ENCODE measurements at places on chromosomes 7 and 10.

- no peak for DNase-seq
Observed at GRCh38 chr7:107172276-107173032, 3.7 kb downstream of the HBP1 start.

GRCh38 chr10:21510241-21511094 lies 15.0 kb downstream of the SKIDA1 start:
- no peak for DNase-seq

DNA sequence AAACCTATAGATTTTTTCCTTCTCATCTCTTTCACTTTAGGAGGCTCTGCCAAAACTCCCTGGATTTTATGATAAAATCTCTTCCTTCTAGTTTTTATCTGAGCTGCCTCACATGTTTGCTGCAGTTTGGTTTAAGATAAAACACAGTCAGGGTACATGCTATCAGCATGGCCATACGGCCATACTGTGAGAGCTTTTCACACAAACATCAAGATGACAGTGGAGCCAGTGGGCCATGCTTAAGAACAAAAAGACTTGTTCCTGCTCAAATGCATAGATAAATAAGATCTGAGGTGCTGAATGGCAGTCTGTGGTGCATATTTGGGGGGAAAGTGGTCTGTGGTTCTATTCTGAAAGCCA lies 91.0 kb downstream of the ELMO1 start:
- DNase-seq = no peak

GRCh38 chr7:83306502-83306901 lies 143.8 kb upstream of the PCLO start:
- peak; percentile 31 for DNase-seq

DNA sequence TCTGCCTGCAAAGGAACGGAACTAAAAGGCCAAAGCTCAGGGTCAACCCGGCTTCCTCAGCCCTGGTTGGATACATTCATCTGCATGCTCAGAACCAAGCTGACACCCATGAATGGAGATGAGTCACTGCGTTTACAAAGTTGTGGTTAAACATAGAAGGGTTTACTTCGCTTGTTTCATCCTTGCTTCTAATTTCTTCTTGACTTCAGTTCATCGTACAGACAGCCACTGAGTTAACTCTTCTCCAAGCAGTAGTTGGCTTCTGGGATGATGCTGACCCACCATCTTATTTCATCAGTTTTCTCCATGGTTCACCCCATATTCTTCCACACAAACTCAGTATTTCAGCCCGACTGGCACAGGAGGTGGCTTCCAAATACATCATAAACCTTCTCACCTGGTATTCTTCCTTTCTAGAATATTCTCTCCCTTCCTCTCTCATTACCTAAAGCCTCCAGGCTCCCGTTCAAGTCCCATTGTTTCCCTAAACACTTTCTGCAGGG lies 166.3 kb upstream of the RNF32 start:
- DNase-seq = no peak

DNA sequence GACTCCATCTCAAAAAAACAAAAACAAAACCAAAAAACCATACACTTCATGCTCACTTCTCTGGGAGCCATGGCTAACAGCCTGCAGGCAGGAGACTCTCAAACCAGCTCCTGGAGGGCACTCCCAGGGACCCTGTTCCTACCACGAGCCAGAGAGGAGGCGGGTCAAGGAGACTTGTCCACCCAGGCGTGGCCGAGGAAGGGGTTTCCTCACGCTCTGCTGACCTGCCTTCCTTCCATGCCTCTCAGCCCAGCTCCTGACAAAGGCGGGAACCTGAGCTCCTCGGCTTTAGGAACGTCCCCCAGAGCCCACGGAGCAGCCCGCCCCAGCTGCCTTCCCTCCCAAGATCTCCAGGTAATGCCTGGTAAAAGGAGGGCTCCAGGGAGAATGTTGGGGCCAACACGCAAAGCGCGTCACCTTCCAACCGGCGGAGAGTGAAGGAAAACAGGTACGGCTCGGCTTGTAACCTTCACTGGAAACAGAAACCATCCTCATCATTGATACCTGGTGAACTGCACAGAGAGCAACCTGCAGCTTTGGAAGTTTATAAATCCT lies 9.5 kb downstream of the GPR146 start:
- DNase-seq = no peak

GRCh38 chr10:68092512-68092911 lies 16.8 kb upstream of the MYPN start:
- no peak for DNase-seq

GRCh38 chr7:135994466-135995205 lies 17.5 kb upstream of the MTPN start:
- DNase-seq = no peak

GRCh38 chr7:41567731-41568114 lies 135.2 kb downstream of the INHBA start:
- DNase-seq = no peak

GRCh38 chr10:63318491-63318890 lies 147.3 kb downstream of the JMJD1C start:
- DNase-seq = no peak

DNA sequence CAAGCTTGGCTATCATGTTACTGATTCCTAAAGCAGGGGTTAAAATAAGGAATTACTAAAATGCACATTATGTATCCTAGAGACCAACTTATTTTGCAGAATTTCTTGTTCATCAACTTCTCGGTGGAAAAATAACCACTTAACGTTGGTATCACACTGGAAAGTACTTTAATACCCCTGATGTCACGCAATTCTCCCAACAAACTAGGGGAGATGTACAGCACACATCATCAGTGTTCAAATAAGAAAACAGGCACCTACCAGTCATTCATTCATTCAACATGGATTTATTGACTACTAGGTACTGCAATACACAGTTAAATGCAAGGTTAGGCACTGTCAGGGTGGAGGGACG lies 648 bp downstream of the HUS1 start:
- no peak for DNase-seq

DNA sequence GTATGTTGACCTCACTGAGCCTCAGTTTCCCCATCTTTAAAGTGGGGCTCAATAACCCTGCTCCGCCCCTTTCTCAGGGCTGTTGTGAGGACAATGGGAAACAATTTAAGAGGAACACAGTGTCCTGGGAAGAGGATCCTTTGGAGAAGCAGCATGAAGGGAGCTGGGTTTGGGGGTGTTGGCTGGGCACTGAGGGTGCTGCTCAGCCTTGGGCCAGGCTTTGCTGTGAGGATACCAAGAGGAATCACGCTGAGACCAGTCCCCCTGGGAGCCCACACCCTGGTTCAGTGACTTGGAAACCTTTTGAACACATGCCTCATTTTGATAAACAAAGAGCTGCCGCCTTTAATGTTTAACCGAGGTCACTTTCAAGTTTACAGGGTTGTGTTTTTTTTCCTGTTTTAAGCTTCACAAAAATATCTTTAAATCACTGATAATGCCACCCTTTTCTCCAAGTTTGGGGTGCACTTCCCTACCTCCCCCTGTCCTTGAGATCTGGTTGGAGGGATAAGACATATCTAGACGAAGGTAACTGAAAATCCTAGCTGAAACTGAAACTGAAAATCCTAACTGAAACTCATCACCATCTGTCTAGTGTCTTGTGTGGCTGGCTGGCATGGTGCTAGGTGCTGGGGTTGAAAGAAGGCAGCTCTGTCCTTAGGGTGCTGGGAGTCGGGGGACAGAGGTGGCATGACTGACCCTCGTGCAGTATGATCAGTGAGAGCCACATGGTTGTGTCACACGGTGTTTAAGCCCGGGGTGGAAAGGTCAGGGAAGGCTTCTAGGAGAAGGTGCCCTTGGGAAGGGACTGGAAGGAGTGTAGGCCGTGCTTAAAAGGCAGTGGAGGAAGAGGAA lies 27.7 kb downstream of the ZNF775 start:
- peak; percentile 5 for DNase-seq

DNA sequence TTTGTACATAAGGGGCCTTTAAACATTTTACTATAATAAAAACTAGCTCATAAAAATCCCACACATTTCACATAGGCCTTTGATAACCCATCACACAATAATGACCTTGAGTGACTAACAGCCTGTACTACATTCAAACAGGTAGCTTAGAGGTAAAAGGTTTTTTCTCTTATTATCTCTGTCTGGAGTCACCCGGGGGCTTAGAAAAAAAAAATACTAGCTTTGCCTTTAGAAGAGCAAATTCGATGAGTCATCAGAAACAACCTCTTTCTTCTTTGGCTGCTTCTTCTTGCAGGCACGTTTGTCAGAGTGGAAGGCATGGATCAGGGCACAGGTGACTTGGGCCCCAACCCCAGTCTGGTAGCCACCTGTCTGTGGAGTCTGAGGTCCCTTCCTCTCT lies 43.4 kb upstream of the ADO start:
- peak; percentile 12 for DNase-seq

- no peak for DNase-seq
Observed at GRCh38 chr7:7745966-7746365, 27.6 kb upstream of the RPA3 start.

- DNase-seq = no peak
Observed at GRCh38 chr7:47893721-47894365, 54.4 kb downstream of the PKD1L1 start.

- no peak for DNase-seq
Observed at GRCh38 chr7:17304926-17305325, 6.5 kb downstream of the AHR start.

- no peak for DNase-seq
Observed at GRCh38 chr7:73992101-73992562, 35.8 kb upstream of the ELN start.

DNA sequence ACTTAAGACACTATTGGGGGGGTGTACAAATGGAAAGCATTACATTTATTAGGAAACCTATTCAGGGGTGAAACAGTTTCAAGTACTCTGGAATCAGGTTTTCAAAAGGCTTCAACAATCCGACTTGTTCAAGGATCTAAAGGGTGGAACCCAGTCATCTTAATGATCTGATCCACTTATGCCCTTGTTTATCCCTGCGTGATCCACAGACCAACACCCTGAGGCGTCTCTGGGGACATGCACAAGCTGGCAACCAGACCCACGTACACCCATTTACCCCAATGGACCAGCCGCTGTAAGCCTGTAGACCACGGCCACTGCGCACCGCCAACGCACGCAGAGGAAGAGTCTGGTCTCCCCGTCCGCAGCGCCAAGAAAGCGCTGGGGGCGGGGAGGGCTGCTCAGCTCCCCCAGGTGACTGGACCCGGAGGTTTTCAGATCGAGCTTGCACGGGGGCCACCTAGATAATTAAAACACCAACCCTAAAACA lies 13.4 kb downstream of the HNRNPF start:
- DNase-seq = no peak

- no peak for DNase-seq
Observed at GRCh38 chr10:116699471-116700150, 42.8 kb downstream of the HSPA12A start.

GRCh38 chr7:915291-916218 lies 38.9 kb downstream of the ADAP1 start:
- no peak for DNase-seq

- DNase-seq = no peak
Observed at GRCh38 chr7:22417349-22417748, 60.4 kb upstream of the RAPGEF5 start.

- DNase-seq = no peak
Observed at GRCh38 chr7:87480386-87480785, 4.9 kb upstream of the ABCB4 start.

DNA sequence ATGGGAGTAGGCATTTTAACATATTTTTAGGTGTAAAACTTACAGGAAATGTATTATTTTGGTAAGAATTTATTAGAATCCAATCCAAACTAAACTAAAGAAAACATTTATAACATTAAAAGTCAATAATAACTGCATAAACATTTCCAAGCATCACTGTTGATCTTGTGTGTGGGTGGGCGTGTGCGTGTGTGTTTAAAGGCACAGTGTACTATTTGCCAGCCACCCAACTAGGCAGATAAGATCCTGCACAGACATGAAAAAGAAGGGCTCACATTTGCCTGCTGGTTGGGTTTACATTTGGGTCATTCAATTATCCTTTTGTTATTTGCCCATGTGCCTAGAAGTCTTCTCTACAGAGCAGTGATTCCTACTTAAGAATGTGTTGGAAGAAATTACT lies 31.0 kb upstream of the WNT16 start:
- DNase-seq = no peak

- DNase-seq = no peak
Observed at GRCh38 chr7:147012666-147013065, 896.1 kb downstream of the CNTNAP2 start.

DNA sequence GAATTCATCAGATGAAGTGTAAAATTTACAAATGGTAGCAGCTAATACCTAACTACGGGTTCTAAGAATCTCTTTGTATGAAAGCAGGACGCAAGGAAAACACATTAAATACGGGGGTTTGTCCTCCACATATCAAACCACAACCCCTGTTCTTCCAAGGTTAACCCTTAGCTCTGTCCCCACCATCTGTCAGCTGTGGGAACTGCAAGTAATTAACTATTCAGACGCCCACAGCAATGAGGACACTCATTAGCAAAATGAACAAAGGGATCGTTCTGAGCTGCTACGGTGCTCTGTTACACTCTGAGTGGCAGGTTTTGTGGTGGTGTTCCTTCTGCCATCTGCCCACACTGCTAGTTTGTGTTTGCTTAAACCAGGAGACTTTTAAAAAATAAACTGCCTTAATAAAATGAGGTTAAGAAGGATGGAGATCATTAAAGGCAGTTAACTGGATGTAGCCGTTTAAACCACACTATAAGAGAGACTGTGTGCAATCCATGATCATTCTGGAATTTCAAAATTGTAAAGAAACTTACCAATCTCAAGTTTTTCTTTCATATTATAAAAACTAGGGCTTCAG lies 51.4 kb downstream of the C10orf67 start:
- peak; percentile 65 for DNase-seq

GRCh38 chr10:102322914-102323313 lies 72.6 kb upstream of the NFKB2 start:
- DNase-seq = no peak

DNA sequence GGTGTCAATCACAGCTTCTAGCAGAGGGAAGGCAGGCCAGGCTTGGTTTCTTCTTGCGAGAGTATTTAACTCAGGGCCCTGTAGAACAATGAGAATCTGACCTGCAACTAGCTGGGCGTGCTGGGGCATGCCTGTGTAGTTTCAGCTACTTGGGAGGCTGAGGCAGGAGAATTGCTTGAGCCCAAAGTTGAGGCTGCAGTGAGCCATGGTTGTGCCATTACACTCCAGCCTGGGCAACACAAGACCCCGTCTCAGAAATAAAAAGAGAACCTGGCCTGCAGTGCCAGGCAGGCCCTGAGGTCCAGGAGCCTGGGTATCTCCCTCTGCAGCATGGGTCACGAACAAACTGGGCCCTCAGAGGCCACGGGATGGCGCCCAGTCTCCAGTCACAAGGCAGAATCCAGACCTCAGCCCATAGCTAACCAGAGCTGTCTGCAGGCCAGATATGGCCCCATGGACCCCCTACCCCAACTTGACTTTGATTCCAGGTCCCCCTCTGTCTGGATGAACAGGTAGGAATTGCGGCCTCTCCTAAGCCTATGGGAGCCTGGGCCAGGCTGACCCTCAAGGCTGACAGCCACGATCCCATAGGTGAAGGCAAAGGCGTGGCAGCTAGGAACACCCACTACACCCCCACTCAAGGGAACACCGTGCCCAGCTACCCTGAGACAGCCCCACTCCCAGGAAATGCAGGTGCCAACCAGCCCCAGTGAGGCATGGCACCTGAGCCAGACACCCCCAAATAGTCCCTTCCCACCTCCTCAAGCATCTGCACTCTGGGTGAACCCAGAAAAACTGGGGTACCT lies 102.7 kb upstream of the TNRC18 start:
- DNase-seq = no peak
